Prostate gland (tissue), 2 donors: ENCODE measurements at places on chromosomes 3 and 15. TPM values are rescaled to one million over a fixed set of nuclear protein-coding genes. Genes with fewer than 3 reads are reported as not detected.

DNA sequence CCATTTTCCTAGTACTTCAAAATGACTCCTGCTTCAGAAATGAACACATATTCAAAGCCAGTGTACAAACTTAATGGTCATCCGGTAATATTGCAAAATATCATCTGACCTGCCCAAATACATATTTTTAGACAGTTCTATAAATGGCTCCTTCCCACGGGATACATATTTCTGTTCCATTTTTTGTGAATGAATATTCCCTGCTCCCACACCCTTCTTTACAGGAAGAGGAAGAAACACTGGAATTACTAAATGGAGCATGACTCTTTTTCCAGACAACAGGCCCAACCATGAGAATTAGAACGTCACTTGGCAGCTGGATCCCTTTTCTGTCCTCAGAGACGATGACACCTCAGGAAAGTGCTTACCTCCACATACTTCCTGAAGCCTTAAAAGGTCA lies 38.0 kb upstream of the CBLB start:
- no peak for DNase-seq

- DNase-seq = no peak
Measured at GRCh38 chr3:4825436-4826236, 153.6 kb upstream of the BHLHE40 start.

DNA sequence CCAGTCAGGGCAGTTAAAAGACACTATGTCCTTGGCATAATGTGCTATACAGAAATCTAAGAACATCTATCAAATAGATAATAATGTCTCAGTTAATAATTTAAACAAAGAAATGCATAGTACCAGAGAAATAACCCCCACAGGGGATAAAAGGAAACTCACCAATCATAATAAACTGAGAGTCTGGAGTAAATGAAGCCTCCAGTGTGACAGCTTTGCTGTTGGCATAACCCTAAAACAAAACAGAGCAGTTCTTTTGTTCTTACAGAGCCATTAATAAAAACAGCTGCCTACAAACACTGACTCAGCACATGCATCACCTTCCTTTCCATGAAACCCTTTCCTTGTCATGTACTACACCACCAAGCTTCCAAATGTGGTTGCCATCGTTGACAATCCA lies 13.5 kb downstream of the PPM1M start:
- no peak for DNase-seq

- no peak for DNase-seq
Measured at GRCh38 chr3:39210078-39210477, 17.7 kb upstream of the XIRP1 start.

DNA sequence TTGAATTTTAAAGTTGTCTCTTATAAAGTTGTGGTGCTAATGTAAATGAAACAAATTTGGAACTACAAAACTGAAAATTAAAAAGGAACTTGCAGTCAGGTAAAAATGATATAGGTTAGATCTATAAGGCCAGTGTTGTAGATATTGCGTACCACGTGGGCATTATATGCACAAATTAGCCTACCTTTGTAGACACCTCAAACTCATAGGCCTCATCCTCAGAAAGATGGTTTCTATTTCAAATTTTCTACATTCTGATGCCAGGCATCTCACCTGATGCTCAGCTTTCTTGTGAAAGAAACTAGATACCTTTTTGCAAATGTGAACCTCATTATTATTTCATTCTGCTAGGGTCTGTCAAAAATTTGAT lies 25.6 kb downstream of the TMEM207 start:
- no peak for DNase-seq

DNA sequence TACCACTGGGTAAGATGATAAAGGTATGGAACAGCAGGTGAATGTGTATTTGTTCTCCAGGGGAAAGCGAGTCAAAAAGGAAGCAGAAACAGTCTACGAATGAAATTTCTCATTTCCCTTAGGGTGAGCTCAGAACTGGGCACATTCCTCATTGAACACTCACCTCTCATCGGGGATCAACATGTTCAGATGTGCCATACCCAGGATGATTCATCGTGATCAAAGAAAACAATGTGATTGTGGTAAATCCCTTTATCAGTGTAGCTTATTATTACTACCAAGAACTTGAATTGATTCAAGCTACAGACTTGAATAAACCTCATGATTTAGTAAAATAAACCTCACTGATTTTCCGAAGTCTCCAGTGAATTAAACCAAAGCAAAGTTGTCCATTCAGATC lies 72.1 kb downstream of the GJD2 start:
- DNase-seq = no peak

DNA sequence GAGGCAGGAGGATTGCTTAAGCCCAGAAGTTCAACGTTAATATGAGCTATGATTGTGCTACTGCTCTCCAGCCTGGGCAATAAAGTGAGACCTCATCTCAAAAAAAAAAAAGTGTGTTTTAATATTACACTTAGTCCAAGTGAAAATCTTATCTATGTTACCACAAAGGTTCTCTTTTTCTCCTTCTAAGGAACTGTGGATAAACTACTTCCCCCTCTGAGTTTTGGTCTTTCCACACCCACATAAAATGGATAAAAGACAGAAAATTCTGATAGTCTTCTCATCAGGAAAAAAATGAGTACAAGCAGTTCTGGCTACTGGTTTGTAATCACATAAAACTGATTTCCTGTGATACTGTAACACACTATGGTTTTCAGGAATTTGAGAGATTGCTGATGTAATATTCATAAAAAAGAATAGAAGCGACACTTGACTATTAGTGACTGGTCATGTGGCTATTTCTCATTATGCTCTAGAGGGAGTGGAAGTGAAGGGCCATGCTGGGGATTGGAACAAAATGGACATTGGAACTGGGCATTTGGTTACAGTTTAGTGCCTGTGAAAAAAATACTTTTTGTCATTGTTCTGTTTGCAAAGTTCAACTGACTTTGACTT lies 68.2 kb downstream of the RYR3 start:
- DNase-seq = no peak

DNA sequence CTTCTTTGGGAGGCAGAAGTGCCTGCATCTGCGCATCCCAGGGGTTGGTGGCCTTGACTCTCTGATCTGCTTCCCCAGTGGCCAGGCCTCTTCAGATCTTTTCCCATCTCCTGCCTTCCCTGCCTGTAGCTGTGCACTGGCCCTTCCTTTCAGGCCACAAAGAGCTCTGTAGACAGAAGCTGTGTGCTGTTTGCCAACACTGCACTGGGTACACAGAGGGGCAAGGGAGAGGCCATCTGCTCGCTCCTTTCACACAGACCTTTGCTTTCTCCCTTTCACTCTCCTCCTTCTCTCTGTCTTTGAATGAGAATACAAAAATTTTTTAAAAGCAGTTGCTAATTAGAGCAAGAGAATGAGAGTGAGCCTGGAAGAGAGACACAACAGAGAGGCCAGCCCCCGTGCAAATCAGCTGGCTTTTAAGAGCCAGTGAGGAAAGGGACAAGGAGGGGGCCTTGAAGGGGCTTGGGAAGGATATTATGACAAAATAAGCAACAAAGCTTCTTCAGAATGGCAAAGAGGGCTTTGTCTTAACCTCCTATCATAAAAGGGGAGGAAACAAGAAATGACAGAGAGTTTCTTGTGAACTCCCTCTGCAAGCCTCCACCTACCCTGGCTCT lies 170.9 kb downstream of the EPHB1 start:
- DNase-seq = no peak

DNA sequence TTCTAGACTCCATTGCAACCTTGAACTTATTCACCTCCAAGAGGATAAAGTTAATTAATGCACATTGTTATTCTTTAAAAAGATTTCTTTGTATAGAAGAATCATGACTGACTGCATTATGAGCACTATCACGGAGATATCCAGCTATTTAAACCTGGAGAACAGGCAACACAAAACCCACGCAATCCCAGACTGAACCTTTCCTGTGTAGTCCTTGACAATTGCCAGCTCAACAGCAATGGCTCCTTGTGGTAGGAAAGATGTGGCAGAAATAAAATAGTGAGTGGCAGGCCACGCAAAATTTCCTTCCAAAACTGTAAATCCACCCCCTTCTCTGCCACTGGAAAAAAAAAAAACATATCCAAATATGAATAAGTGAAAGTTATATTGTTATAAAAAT lies 573.7 kb downstream of the EPHB1 start:
- no peak for DNase-seq

- no peak for DNase-seq
Measured at GRCh38 chr3:185582236-185582635, 3.9 kb upstream of the SENP2 start.

DNA sequence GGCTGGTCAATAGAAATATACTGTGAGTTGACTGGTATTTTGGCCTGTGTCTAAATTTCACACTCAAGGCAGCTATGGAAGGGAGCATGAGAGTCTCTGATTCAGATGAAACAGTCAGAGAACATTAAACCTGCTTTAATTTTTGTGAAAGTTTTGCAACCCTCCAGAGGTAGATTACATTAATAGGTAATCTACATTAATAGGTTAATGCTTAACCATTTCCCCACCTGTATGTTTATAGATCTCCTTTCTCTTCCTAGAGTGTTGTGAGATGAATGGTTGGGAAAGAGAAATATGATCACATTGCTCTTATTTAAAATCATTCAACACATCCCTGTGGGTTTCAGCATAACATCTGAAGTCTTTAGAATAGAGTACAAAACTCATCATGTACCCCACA lies 586.9 kb upstream of the DPPA4 start:
- DNase-seq = no peak

DNA sequence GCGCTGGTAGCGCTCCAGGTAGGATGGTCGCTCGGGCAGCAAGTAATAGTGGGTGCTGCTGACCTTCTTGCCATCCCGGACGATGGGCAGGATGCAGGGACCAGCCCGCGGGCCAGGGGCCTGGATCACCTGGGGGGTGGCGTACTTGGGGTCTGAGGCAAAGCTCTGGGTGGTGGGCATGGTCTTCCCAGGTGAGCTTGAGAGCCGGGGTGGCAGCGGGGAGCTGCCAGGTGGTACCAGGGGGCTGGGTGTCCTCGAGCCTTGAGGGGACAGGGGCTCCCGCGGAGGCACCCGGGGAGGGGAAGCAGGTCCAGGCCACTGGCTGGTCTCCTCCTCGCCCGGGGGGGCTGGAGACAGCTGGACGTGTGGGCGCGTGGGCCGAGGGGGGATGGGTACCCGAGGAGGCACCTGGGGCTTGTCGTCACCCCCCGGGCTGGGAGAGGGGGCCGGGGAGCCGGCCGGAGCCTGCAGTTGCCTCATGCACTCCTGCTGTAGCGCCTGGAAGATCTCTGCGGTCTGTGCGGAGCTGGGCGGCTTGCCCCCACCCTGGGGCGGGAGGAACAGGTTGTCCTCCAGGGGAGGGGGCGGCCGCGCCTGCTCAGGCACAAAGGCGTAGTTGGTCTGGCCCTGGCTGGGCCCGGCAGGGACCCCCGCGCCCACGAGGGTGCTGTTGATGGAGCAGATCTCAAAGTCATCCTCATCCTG lies 40.6 kb downstream of the TNK2 start:
- no peak for DNase-seq

GRCh38 chr15:87614704-87615103 lies 641.8 kb downstream of the NTRK3 start:
- no peak for DNase-seq

DNA sequence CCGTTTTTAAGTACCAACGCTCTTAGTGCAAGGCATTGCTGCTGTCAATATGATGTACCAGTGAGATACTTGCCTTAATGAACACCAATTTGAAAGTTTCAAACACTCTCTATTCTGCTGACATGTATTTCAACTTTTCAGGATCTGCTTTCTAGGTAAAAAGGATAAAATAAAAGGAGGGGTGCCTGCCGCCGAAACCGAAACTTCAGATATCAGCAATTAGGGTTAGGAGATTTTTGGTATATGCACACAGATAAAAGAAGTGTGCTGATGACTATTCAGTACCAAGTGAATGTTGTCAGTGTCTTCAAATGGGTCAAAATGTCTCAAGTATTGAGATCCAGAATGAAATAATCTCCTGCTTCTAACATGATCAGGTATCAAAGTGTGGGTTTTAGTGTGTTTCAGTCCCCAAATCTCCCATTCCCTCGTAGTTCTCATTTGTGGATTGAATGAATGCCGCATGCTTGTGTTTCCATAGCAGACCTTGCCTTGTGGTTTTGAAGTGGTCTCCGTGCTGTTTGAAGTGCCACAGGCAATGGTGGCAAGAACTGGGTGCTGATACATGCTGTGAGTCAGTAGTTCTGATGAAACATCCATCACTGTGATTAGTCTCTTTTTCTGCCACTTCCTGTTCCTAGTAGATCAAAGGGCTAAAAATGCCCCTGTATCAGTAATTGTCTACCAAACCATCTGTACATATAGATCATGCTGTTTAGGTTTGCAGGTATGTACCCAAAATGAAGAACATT lies 22.5 kb downstream of the CHST14 start:
- no peak for DNase-seq

DNA sequence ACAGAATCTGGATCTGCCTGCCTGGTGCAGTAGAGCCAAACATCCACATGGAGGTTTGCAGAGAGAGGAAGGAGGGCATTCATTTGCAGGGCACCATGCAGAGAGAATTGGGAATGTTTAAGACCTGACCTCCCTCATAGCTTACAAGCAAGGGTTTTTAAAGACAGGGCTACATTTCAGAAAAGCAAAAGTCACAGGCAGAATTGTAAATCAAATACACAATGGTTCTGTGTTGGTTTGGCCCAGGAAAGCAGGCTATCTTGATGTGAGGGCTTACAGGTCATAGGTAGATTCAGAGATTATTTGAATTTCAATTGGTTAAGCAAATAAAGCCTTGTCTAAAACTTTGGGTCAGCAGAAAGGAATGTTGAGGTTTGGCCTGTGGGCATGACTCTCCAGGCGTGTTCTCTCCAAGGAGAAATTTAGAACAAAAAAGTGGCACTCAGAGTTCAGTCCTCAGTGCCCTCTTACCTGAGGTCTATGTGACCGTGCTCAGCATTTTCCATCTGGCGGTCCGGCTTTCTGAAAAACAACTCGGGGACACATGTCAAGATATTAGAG lies 91.5 kb downstream of the CD47 start:
- DNase-seq = no peak

DNA sequence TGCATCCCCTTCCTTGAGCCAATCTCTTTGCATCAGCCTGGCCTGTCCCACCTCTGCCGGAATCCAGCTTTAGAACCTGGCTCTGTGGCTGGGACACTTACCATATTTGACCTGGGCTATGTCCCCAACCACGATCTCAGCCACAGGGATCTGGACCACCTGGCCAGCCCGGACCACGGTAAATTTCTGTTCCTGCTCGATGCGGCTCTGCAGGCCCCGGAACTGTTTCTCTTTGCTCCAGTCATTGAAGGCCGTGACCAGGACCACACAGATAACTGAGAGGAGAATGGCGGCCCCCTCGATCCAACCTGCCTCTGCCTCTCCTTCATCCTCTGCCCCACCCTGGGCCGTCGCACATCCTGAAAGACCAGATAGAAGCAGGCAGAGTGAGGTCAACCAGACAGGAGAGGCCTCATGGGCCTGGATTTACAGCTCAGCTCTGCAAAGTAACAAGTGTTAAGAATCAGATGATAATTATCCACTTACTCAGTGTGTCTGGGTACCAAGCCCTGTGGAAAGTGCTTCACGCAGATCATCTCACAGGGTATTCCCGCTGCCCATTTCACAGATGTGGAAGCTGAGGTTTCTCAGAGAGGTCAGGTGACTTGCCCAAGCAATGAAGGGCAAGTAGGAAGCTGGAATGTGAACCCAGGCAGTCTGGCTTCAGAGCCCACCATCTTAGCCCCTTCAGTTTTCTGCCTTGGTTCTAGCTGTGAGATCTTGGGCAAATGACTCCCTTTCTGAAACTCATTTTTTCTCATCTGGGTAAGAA lies 81.3 kb upstream of the SEC13 start:
- DNase-seq = no peak

The EPHB1 gene
- total RNA-seq = 21.2 TPM

The GOLGA6L9 gene
- total RNA-seq = 3.6 TPM

The CHSY1 gene
- 46.4 TPM for total RNA-seq

The TM6SF1 gene
- 4.7 TPM for total RNA-seq

The TRIM42 gene
- not detected for total RNA-seq

The STX19 gene
- not detected for total RNA-seq

The SLC24A5 gene
- not detected for total RNA-seq

The ZNF501 gene
- 23.6 TPM for total RNA-seq
